Natural killer cell (primary cell): ENCODE measurements at places on chromosomes 7 and 10. TPM values are rescaled to one million over a fixed set of nuclear protein-coding genes. Genes with fewer than 3 reads are reported as not detected.

REPIN1 gene
- 76.5 TPM for total RNA-seq

DNA sequence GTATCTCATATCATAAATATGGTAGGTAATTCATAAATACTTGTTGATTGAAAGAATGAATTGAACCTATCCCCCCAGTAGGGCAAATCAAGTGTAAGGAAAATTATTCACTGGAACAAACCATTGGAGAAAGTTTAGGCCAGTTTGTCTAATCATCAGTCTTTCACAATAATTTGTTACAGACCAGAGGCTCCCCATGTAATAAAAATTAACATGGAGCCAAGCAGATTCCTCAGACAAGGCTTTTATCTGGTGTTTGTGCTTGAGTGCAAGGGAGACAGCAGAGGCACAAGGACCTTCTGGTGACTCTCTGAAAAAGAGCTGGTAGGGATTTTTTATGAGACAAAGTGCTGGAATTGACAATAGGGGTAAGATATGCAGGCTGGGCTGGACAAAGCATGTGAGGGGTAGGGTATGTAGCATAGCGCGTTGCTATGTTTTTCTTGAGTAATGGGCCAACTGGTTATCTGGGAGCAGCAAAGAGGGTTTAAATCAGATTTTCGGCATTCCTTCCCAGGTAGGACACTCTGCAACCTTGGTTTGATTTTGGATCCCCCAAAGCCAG is 7.8 kb upstream of the PANK1 start:
- no peak overlapping the region for H3K27ac ChIP-seq
- H3K27me3 ChIP-seq: peaks cover 2% of the 10 kb centered on the region
- H3K4me3 ChIP-seq: no peak overlapping the region
- H3K36me3 ChIP-seq: no peaks in the 10 kb centered on the region

DNA sequence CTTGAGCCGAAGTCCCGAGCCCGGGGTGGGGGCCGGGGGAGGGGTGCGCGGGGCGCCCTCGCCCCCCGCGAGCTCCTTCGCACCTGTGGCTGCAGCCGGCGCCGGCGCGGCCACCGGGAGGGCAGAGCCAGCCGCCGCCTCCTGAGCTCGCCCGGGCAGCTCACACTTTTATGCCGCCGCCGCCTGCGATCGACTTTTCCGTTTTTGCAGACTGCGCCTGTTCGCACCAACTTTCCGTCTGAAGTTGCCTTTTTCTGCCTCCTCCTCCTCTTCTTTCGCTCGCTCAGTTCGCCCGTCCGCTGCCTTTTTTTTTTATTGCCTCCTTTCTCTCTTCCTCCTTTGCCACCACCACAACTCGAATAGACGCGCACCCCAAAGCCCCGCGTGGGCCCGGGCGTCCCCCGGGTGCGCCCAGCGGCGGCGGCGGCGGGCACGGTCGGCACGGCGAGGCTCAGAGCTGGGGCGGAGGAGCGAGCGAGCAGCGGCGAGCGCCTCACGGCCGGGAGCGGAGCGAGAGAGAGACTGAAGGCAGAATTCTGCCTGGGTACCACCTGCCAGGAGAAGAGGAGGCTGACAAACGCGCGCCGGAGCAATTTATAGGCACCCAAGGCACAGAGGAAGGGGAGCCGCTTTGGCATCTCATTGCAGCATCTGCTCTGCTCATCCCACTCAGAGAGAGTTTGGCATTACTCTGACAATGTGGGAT is at the start of gene C1QL3:
Gene C1QL3 (minus strand): TSS at position 569 of the 706 bp plus-strand sequence. CDS start 814 bp downstream, outside the sequence.
- H3K36me3 ChIP-seq: no peaks in the 10 kb centered on the region
- H3K27ac ChIP-seq: no peak within 1 kb of the TSS
- H3K4me1 ChIP-seq: peaks cover 15% of the 10 kb centered on the region
- peak; percentile 19 for DNase-seq
- H3K27me3 ChIP-seq: peaks cover 21% of the 10 kb centered on the region

DNA sequence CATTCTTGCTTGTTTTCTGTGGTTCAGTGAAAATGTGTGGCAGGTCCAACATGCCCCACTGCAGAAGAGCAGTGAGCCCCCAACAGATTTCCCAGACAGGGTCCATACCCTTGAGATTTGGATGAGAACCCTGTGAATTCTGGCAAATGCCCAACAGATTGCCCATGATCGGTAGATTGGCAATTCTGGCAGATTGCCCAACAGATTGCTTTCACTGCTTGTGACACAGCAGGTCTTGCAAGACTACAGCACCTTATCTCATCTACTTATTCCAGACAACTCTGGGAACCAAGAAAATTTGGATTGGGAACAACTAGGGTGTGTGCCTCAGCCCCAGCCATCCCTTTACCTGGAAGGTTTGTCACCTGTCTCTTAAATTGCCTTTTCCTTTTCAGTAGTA is 143.7 kb upstream of the COL1A2 start:
- no peak for DNase-seq
- H3K4me1 ChIP-seq: no peaks in the 10 kb centered on the region
- no peak overlapping the region for H3K27ac ChIP-seq
- H3K4me3 ChIP-seq: no peak overlapping the region

CYP3A5 gene
- total RNA-seq: not detected

GRCh38 chr7:35699796-35700305 is 4.9 kb upstream of the HERPUD2 start:
- H3K36me3 ChIP-seq: no peaks in the 10 kb centered on the region
- no peaks in the 10 kb centered on the region for H3K27me3 ChIP-seq

VKORC1L1 gene
- 7.1 TPM for total RNA-seq

DNA sequence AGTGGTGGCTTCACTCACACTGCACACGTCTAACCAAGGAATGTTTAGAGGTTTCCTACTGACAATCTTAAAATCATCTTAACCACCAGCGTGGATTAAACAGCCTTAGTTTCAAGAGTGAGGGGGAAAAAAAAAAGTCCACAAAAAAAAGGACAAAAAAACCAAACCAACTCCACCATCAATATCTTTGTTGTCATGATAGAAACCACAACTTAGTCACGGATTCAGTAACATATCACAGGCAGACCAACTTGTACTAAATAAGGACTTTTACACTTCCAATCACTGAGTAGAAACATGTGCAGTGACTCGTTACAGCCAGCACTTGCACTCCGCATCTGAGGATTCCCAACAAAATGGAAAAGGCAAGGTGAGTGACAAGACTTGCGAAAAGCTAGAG is 46.5 kb downstream of the FAM171A1 start:
- no peak overlapping the region for H3K4me3 ChIP-seq
- no peaks in the 10 kb centered on the region for H3K36me3 ChIP-seq
- no peak for DNase-seq
- no peaks in the 10 kb centered on the region for H3K4me1 ChIP-seq
- no peak overlapping the region for H3K27ac ChIP-seq

DNA sequence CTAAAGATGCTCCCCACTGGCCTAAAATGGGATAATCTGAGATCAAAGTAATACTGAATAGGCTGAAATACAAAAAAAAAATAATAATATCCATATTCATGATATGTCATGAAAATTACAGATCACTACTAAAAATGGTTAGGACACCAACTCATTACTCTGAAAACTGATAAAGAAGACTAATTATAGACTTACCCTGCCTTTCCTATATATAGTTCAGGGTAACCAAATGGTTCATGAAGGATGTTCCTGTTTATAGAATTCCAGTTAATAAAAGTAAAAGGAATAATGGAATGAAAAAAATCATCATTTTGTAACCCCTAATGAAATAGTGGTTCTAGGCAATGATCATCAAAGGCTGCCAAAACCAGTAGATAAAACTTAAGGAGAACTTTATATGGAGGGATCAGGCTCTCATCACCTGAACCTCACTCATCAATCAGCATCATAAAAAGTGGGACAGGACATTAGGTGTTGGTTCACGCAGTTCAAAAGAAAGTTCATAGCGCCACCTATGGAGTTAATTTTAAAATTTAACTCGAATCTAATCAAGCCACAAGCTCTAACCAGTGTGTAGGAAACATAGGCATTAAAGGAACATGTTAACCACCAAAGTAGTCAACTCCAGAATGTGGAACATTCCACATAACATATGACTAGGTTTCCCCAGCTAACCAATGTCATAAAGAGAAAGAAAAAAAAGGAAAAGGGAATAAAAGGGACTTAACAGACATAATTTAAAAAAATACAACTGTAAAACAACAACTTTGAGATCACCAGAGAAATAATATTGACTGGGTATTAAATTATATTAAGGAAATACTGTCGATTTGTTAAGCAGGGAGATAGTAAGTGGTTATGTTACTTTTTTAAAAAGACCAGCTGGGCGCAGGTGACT is 35.7 kb downstream of the P4HA1 start:
- H3K27ac ChIP-seq: no peak overlapping the region
- H3K27me3 ChIP-seq: no peaks in the 10 kb centered on the region
- DNase-seq: no peak
- H3K36me3 ChIP-seq: peaks cover 4% of the 10 kb centered on the region

DNA sequence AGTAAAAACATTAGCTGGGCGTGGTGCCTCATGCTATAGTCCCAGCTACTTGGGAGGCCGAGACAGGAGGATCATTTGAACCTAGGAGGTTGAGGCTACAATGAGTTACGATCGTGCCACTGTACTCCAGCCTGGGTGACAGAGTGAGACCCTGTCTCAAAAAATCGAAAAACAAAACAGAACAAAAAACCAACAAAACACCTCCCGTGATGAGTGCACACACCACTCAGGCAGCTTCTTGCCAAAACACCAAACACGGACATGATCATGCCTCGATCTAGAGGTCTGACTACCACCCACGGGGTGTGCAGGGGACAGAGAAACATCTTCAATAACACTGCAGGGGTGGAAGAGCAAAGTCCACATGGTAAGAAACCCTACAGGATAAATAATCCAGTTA is 44.4 kb downstream of the AMZ1 start:
- no peak overlapping the region for H3K27ac ChIP-seq
- H3K4me3 ChIP-seq: no peak overlapping the region
- H3K4me1 ChIP-seq: peaks cover 28% of the 10 kb centered on the region
- DNase-seq: no peak

- no peaks in the 10 kb centered on the region for H3K36me3 ChIP-seq
- H3K4me1 ChIP-seq: no peaks in the 10 kb centered on the region
- no peak for DNase-seq
- H3K4me3 ChIP-seq: no peak overlapping the region
- H3K27me3 ChIP-seq: no peaks in the 10 kb centered on the region
These were observed 552.9 kb downstream of the ARL4A start for GRCh38 chr7:13240349-13240748.

GRCh38 chr10:60733517-60733822 is 44.8 kb upstream of the CDK1 start:
- no peak overlapping the region for H3K27ac ChIP-seq
- no peak for DNase-seq
- no peak overlapping the region for H3K4me3 ChIP-seq
- peaks cover 12% of the 10 kb centered on the region for H3K4me1 ChIP-seq
- no peaks in the 10 kb centered on the region for H3K36me3 ChIP-seq

GRCh38 chr7:107926481-107926880 is 35.5 kb downstream of the DLD start:
- DNase-seq: no peak
- H3K27me3 ChIP-seq: no peaks in the 10 kb centered on the region
- H3K4me1 ChIP-seq: peaks cover 4% of the 10 kb centered on the region
- peaks cover 18% of the 10 kb centered on the region for H3K36me3 ChIP-seq

DNA sequence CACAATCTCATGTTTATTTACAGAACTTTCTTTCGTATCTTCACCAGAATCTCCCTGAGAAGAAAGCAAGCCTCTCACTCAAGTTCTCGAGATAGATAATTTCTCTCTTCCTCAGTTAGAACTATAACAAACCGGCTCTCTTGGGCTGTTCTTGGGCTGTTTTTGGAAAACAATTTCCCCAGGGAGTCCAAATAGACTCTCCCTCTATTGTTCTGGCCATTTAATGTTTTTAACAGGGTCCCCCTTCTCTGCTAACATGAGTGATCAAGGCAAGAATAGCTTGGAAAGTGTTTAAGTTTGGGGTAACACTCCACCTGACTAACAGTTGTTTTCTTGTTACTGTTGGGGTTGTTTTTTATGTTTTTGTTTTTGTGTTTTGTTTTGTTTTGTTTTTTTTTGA is 64.8 kb upstream of the UCN3 start:
- H3K36me3 ChIP-seq: no peaks in the 10 kb centered on the region
- peak overlapping the region; percentile 10 for H3K27ac ChIP-seq
- no peak for DNase-seq
- H3K4me1 ChIP-seq: peaks cover 44% of the 10 kb centered on the region
- no peaks in the 10 kb centered on the region for H3K27me3 ChIP-seq
- H3K4me3 ChIP-seq: no peak overlapping the region

- H3K27me3 ChIP-seq: no peaks in the 10 kb centered on the region
- H3K36me3 ChIP-seq: no peaks in the 10 kb centered on the region
- DNase-seq: peak; percentile 11
- H3K27ac ChIP-seq: no peak overlapping the region
These were observed 1.7 kb downstream of the CREB3L2 start for GRCh38 chr7:138000081-138000701.

SPDYE5 gene
- total RNA-seq: 0.09 TPM

DNA sequence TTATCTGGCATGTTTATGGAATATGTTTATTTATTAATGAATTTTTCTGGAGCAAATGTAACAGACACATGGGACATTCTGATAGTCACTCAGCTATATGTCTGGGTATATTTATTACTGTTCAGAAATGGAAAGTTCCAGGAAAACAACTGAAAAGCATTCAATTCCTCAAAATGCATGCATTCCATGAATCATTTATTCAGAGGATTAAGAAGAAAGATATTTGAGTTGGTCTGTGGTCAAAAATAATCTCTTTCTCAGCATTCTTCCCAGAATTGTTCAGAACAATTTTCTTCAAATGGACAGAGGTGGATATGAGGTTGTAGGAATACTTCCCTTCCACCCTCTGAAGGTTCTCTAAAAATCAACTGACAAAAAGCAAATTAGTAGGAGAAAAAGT is 97.6 kb upstream of the ITGB1 start:
- no peak overlapping the region for H3K27ac ChIP-seq
- H3K36me3 ChIP-seq: no peaks in the 10 kb centered on the region
- no peak overlapping the region for H3K4me3 ChIP-seq
- H3K4me1 ChIP-seq: no peaks in the 10 kb centered on the region

DNA sequence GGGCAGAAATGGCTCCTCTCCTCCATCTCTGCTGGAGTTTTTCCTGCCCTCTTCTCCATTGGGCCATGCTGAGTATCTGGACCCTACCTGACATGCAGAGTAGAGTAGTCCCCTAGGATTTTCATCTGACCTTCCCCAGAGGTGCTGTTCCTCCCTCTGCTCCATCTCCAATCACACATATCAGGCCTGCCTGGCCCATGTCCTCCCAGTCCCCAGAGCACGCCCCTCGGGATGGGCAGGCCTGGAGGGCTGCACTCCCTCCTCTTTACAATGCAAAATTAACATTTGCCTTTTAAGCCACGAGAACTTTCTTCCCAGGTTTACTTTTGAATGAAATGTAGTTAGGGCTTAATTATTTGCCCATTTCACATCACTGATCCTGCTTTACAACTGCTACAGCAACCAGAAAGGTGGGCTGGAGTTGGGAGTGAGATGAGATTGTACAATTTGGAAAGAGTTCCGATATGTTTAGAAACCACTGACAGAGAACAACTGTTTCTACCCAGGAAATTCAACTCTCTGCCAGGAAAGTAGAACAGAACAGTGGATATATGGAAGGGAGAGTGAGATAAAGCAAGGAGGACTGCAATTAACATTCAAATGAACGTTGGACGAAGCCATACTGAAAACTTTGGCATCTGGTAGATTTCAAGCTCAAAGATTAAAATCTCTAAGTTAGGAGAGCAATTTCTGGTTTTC is 184.0 kb upstream of the HABP2 start:
- no peaks in the 10 kb centered on the region for H3K4me1 ChIP-seq
- H3K4me3 ChIP-seq: no peak overlapping the region
- H3K27ac ChIP-seq: no peak overlapping the region
- H3K27me3 ChIP-seq: no peaks in the 10 kb centered on the region

GAD2 gene
- total RNA-seq: not detected
